ENCODE measurements at places on chromosomes 7 and 10.

DNA sequence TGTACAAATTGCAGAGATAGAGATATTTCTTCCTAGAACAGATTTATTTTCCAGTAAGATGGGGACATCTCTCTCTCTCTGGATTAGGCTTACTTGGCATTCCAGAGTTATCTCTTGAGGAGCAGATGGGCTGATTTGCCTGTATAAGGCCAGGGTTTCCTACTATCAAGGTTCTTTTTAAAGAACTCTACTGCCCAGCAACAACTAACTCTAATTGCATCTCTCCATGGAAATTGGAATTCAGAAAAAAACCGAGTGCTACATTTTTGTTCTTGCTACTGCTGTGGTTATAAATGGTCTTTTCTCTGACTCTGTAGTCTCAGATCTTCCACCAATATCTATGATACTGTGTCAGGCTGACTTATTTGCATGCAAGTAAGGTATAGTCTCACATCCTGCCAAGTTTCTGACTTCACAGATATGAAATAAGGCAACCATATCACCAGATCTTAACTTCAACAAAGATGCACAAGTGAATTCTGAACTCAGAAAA, 161.1 kb downstream of the CRPPA start:
- DNase-seq: no peak

- no peak for DNase-seq
Observed at GRCh38 chr7:129908181-129908580, 44.6 kb downstream of the UBE2H start.

GRCh38 chr7:54813398-54813797, 54.4 kb upstream of the SEC61G start:
- DNase-seq: no peak

DNA sequence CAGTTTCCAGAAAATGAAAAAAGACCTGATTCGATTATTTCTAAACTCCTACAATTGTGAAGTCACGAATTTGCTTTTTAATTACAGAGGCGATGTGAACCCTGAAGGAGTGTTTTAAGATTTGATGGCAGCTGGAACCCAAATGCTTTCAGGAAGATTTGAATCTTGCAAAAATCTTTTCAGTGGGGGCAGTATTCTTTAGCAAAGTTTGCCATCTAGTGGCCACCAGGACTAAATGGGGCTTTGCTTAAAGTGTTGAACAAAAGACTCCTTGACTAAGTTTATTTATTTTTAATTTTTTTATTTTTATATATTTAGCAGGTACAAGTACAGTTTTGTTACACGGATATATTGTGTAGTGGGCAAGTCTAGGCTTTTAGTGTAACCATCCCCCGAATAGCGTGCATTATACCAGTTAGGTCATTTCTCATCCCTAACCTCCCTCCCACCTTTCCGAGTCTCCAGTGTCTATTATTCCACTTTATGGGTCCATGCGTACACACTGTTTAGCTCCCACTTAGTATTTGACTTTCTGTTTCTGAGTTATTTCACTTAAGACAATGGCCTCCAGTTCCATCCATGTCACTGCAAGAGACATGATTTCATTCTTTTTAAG, 98.8 kb downstream of the CACNB2 start:
- DNase-seq: no peak

- DNase-seq: no peak
Observed at GRCh38 chr7:46850563-46851330, 731.2 kb downstream of the TNS3 start.

DNA sequence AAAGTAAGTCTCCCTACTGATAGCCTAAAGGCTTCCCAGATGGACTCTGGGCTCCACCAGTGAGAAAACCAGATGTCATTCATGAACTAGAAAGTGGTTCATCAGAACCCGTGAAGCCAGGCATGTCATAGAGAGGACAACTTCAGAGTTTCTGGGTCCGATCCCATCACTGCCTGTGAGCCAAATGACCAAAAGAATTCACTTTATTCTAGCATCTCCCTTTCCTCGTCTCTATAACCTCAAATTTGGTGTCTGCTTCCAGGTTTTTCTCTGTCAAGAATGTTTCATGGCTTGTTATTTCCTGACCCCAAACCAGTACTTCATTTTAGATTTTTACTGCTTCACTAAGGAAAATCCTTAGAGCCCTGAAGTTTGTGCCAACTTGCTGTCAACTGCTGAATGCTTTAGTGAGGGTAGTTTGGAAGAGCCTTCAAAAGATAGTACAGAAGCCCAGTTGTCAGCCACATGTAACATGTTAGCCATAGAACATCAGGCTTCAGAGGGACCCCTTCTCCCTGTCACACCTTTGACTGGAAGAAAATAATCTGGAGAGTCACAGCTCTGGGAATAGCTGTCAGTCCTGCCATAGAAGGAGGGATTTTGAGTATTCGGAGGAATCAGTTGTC, 34.0 kb downstream of the ITGB8 start:
- DNase-seq: no peak

- DNase-seq: no peak
Observed at GRCh38 chr10:31833753-31834152, 94.9 kb downstream of the ARHGAP12 start.

DNA sequence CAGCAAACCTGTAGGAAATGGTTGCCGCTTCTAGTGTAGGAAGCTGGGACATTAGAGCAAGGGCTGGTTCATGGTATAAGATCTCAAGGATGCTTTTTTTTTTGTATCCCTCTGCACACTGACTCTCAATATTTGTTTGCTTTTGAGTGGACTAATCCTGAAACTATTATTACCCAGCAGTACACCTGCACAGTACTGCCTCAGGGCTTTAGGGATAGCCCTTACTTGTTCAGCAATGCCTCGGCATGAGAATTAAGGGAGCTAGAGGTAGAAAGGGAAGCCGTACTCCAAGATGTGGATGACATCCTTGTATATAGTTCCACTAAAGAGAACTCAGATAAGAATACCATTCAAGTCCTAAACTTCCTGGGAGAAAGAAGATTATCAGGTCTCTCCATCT, 70.5 kb downstream of the COPG2 start:
- DNase-seq: no peak

DNA sequence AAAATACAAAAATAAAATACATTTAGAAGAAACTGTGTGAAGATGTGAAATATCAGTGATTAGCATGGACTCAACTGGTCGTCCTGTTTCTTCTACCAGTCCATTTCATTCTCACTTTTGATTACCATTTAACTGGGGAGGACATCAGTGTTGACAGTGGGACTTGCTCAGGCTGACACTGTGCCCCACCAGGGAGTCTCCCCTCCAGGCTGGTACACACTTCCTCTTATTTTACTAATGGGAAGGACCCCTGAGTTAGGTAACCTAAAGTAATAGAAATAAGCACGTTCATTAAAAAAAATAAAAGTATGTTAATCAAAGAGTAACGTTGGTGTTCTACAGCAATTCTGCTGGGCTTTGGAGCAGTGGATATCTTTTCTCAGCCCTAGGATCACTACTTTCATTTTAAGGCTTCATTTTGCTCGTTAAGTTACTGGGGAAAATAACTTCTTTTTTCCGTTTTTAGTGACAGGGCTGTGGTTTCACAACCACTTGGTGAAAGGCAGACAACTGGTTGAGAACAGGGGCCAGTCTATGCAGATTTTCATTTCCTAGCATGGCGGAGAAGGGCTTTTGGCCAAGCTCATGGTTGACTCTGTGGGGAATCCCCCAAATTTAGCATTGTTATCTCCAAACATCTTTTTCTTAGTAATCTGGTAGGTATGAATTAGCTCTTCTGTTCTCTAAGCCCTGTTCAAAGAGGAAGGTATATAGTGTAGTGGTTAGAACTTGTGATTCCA, 2.1 kb downstream of the SNX10 start:
- no peak for DNase-seq

DNA sequence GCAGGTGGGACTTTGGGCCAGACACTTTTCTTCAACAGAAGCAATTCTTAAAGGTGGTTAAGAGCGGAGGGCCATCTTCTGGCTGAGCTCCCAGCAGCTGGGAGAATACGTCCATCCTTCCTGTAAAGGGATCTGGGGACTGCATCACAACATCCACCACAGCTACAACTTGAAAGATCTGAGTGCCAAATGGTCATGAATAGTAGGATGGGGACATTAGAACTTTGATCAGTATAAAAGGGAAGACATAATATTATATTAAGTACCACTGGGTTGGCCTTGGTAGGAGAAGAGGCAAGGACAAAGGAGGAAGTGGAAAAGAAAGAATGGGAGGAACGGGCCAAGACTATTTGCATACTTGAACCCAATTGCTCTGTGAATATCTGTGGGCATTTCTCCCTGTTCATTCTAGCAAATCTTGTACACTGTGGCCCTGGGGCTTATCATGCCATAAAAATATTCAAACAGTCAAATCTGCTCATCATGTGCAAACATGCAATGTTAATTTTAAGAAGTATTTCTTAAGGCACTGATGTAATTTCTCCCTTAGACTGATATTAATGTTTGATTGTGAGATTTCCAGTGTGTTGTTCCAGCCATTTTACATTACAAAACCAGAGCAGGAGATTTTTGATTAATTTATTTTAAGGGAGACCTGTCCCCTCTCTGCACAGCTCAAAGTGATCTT, 65.5 kb upstream of the CREB5 start:
- no peak for DNase-seq

DNA sequence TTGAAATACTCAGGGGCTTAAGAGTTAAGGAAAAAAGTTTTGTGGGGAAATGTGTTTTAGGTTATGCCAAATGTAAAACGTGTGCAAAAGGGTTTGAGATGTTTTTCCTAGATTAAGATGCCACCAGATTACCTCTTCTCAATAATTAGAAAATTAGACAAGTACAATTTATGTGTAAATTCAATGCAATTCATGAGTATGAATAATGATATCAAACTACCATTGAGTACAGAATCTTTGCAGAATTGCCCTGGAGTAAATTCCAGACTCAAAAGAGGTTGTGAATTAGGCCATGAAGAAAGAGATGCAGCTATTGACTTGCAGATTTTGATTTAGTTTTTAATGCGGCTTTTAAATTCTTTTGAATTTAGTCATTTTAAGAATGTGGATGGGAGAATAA, 159.4 kb upstream of the INHBA start:
- no peak for DNase-seq

DNA sequence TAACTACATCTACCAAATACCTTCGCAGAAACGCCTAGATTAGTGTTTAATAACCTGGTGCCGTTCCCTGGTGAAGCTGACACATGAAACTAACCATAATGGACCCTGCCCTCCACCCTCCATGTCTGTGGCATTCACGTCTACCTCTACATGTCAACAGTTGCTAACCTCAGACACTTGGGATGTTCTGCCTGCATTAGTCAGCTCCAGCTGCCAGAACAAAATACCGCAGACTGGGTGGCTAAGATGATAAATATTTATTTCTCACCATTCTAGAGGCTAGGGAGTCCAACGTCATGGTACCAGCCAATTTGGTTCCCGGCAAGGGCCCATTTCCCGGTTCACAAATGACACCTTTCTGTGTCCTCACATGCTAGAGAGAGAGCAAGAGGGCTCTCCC, 118.5 kb upstream of the CHST15 start:
- no peak for DNase-seq

DNA sequence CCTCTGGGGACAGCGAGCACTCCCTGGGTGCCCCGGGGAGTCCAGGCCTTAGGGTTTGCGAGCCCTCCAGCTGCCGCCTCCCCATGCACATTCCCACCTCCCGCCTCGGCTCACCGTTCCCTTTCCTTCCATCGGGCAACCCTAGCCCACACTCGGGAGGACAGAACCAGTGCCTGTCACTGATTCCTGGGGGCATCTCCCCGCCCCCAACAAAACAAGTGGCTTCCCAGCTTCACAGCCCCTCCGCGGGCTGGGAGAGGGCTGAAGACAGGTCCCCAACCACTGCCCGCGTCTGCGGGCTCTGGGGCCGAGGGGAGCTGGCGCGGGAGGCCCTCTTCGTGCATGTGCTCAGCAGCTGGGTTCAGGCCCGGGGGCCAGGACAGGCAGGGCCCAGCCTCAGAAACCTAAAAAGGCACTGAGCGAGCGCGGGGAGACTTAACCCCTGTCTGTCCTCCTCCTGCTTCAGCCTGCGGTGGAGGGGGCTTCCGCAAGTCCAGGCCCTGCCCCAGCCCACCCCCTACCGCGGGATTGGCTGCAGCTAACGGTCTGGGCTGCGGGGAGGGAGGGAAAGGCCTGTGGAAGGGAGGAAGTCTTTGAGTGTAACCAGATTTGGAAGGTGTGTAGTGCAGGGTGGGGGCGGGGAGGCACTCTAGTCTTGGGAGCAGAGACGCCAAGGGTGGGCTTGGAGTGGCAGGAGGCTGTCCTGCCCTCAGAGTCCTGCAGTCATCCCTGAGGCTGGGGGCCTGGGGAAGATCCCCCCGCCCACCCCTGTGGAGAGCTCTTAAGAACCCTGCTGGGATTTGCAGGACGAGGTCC, 1.2 kb downstream of the FLNC start:
- no peak for DNase-seq

DNA sequence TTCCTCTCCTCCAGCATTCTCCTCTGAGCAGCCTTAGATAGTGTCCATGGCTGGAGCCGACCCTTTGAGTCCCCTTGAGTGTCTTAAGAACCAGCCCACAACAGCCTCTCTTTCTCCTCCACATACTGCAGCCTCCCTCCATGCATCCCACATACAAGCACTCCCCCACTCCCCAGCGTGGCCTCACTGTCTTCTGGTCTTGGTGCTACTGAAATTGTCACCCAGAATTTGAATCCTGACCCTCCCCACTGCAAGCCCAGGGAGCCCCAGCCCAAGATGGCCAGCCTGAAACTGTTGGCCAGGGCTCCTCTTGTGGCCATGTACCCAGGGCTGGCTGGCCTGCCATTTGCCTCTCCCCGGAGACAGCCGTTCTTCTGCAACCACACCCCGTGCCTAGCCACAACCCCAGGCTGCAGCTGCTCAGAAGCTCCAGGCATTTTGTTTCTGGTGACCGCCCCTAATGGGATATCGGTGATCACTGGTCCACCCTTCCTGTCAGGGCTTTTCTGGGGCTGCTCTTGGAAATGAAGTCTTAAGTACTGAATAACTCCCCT, 18.8 kb upstream of the SH2D4B start:
- DNase-seq: no peak

DNA sequence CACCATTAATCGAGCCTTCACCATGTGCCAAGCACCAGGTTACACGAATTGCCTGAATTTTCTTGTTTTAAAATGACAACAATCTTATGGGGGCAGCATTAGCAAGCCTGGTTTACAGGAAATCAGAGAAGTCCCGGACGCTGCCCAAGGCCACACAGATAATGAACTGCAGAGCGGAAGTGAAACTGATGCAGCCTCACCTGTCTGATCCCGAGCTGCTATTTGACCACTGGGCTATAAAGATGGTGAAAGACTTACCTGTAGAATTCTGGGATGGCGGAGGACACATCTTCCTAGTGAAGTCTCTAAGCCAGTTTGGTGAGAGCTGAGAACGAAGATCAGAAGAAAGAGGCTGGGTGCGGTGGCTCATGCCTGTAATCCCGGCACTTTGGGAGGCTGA, 21.7 kb upstream of the GALNTL5 start:
- no peak for DNase-seq

GRCh38 chr10:101280511-101280910, 51.2 kb upstream of the LBX1 start:
- DNase-seq: no peak

- no peak for DNase-seq
Observed at GRCh38 chr7:150962553-150963399, 15.3 kb downstream of the KCNH2 start.

DNA sequence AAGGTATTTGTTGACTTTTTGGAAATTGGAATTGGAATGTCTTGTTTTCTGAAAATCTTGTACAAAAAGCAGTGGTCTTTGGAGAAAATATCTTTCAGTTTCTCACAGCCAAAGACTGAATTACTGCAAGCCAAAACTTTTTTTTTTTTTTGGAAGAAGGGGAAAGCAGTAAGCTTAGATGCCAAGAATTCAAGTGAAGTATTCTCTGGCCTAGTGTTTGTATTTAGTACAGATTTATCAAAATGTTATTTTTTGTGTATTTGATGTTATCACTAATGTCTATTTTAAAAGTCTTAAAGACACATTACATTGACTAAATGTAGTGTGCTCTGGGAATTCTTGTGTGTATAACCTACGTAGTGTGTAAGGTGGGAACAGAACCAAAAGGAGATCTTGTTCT, 6.2 kb downstream of the TET1 start:
- no peak for DNase-seq
